Amniotic epithelial cell (primary cell): ENCODE measurements at places on chromosomes 11 and 22.

GRCh38 chr22:37157516-37158285 is 8.0 kb upstream of the IL2RB start:
- DNase-seq = peak; percentile 61

DNA sequence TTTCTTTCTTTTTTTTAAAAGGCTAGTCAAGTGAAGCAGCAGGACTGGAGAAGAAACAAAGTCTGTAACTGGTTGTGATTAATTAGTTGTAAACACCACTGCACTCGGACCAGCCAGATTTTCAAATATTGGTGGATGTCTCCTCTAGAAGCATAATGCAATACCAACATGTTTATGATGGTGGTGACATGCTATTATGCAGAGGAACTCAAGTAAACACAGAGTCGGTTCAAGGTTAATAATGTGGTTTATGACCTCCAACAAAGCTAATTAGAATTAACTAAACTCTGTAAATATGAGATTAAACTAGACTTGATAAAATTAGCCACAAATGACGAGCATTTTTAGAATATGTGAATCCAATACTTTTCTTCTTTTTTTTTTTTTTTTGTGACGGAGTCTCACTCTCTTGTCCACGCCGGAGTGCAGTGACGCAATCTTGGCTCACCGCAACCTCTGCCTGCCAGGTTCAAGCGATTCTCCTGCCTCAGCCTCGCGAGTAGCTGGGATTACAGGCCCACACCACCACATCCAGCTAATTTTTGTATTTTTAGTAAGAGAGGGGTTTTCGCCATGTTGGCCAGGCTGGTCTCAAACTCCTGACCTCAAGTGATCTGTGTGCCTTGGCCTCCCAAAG is 11.8 kb upstream of the AGBL2 start:
- DNase-seq = no peak

- DNase-seq = peak; percentile 54
Measured at GRCh38 chr11:120235024-120235628, 4.8 kb upstream of the POU2F3 start.

DNA sequence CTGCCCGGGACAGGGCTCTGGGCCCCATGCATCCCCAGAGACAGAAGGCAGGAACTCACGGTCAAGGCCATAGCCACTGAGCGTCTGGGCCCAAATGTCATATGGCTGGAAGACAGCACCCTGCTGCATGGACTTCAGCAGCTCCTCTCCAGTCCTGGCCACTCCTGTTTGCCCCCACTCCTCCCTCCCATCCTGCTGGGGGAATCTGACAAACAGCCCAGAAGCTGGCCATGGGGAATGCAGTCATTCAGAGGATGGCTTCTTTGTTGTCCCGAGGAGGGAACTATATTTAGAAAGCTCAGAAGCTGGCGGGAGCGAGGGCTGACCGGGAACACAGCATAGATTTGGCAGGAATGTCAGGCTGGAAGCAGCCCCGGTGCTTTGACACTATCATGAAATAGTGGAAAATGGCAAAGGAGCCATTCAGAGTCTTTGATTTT is 35.0 kb downstream of the DKK3 start:
- DNase-seq = no peak

DNA sequence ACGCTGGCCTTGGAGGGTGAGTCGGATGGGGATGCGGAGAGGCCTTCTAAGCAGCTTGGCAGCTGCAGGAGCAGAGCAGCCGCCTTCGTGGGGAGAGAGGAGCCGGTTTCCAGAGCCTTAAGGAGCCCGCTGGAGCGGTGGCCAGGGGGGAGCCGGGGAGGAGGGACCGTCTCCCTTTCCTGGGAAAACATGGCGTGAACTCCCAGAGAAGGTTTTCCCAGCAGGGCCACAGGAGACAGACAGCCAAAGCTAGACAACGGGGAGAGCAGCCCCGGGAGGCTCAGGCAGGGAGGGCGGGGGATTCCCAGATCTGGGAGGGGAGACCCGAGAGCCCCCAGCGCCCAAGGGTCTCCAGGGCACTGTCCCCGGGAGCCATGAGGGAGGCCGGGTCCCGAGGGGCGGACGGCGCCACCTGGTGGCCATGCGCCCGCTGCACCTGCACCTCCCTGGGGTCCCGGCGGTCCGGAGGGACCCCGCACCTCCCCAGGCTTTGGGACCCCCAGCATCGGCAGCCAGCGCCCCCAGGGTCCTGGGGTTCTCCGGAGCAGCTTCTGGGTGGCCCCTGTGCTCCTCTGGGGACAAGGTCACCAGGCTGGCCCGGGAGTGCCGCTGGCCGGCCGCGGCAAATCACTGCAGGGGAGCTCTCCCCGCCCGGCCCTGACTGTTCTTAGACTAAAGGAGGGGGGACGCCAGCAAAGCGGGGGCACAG is 2.4 kb upstream of the SYT8 start:
- no peak for DNase-seq

DNA sequence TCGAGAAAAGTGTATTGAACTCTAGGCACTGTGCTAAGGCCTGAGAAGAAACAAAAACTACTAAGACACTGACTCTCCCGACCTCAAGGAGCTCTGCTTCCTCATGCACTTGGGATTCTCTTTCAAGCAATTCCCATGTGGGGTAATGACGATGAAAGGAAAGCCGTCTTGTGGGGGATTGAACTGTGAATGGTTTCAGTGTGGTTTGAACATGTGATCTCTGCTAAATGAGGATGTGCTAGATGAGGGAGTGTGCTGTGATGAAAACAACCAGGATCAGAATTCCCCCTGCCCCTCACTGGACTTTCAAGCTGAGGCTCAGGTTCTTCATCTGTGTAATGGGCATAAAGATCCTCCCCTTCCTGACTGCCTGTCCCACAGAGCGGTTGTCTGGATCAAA is 74.9 kb downstream of the DEPDC5 start:
- DNase-seq = no peak

GRCh38 chr22:26656891-26657851 is at the start of gene MIAT:
Gene MIAT (plus strand): TSS chr22:26657588.
- DNase-seq = no peak

DNA sequence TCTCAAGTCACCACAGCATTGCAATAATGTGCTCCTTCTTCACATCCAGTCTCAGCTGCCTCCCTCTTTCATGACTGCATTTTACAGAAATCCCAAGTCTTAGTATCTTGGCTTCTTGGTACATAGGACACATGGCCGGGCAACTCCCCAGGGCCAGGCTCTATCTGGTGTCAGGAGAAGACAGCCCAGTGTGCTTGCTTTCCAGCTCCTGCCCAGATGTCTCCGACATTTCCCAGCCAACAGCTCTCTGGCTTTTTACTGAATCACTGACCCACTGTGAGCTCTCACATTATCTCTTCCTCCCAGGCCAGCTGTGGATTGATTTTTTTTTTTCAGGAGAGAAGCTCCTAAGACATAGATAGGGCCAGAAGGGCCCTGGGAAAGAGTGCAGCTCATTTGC is 346.0 kb upstream of the C11orf87 start:
- peak; percentile 56 for DNase-seq

DNA sequence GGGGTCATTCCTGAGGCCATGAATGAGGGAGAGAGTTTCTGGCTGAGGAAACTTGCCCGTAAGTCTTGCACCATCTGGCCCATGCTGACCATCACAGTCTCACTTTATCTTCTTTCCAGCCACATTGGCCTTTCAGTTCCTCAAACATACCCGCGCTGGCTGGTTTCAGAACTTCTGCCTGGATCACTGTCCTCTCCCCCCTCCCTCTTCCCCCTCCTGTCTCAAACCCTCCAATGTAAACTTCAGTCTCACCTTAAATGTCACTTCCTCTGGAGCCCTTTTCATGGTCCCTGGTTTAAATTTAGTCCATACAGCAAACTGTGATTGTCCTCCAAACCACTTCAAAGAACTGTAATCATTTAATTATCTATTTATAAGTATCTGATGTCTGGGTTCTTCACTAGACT is 3.7 kb upstream of the TMEM109 start:
- DNase-seq = no peak

GRCh38 chr11:85391141-85391540 is 236.0 kb downstream of the DLG2 start:
- no peak for DNase-seq

GRCh38 chr11:255816-256215 is 19.0 kb downstream of the PSMD13 start:
- no peak for DNase-seq

- no peak for DNase-seq
Measured at GRCh38 chr11:47366020-47366490, 12.3 kb downstream of the SPI1 start.

- no peak for DNase-seq
Measured at GRCh38 chr22:49626361-49627216, 201.1 kb downstream of the BRD1 start.

- DNase-seq = no peak
Measured at GRCh38 chr11:73028611-73029010, 113.5 kb downstream of the FCHSD2 start.

GRCh38 chr22:49725516-49725915 is 102.2 kb downstream of the BRD1 start:
- no peak for DNase-seq

DNA sequence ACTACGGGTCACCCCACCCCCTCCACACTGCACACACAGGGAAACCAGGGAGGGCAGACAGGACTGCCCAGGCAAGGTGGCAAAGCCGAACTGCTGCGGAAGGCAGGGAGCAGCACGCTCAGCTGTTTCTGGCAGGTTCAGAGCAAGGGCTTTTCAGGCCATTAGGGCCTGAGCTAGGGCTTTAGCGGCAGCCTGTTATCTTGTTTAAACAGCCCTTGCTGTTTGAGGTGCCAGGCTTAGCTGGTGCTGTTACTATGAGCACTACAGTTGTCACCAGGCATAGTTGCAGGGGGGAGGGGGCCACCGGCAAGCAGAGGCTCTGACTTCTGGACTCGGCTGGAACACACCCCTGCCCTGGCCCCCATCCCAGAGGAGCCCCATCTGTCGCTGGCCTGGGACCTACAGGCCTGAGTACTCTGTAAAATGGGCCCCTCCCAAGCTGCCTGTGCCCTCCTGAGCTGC is 34.9 kb downstream of the RSPH14 start:
- no peak for DNase-seq

DNA sequence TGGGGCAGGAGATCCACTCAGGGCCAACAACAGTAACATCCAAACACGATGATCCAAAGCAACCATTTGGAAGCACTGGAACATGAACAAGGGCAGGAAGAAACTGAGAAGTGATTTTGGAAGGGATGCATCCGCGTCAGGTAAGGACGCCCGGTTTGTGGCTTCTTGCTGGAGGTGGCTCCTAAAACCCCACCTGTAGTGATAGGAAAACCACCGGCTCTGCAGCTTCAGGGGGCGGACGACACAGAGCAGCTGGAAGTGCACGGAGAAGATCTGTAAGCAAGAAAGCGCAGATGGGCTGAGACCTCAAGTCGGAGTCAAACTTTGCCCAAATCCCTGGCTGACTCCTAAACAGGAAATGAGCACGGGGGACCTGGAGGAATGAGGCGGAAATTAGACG is 1066.1 kb downstream of the BRD1 start:
- no peak for DNase-seq

DNA sequence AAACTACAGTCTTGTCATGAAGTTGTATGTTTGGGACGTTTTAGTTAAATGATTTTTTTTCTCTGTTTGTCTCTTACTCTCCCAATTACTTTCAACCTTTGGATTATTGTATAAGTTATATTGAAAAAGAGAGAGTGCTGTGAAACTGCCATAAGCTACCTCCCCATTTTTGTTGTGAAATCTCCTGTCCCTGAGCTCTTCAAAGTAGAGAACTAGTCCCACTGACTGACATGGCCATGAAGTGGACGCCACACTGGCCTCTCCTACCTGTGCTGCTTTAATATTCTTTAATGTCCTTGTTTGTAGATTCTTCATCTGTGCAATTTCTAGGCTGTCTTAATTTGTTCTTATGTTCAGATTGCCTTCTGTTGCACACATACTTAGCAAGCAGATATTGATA is 56.3 kb downstream of the PPFIA1 start:
- DNase-seq = no peak

GRCh38 chr11:84211896-84212295 is 925.7 kb upstream of the CCDC90B start:
- no peak for DNase-seq

DNA sequence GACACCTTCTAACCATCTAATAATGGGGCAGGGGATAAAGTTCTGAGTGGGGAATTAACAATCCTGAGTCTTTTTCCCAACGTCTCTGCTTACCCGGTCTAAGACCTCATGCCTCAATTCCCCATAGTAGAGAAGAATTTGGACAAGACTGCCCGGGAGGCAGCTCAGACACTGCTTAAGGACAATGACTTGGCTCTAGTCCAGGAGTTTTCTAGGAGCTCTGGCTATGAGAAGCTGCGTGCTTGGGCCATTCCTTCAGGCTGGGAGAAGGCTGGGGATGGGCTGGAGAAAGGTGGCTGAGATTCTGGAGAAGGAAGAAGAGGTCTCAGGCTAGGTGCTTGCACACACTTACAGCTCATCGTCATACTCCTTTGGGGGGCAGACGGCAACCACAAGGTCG is 19.8 kb upstream of the ABCC8 start:
- no peak for DNase-seq

- DNase-seq = no peak
Measured at GRCh38 chr11:20090654-20091374, 69.5 kb downstream of the DBX1 start.

DNA sequence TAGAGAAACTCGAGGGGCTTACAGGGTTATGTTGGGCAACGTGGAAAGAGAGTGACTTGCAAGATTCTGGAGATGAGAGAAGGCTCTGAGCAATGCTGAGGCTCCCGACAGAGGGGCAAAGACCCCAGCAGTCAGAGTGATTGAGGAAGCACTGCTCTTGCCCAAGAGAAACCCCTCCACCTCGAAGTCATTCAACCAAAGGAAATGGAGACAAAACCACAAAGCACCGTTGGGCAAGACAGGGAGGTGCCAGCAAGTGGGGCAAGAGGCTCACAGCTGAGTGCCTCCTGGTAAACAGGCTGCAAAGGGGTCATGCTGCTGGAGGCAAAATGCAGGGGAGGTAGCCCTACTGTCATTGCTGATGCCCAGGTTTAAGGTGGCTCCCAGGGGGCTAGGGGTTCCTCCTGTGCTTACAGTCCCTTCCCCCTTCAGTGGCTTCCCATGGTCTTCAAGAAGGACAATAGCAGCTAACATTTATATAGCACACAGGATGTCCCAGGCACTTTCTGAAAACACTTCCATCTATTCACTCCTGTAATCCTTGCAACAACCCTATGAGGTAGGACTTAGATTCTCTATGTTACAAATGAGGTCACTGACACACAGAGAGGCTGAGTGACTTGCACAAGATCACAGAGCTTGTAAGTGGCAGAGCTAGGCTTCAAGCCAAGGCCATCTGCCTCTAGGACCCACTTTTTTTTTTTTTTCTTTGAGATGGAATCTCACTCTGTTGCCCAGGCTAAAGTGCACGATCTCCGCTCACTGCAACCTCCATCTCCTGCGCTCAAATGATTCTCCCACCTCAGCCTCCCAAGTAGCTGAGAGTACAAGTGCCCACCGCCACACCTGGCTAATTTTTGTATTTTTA is 18.1 kb upstream of the MYH9 start:
- peak; percentile 87 for DNase-seq

DNA sequence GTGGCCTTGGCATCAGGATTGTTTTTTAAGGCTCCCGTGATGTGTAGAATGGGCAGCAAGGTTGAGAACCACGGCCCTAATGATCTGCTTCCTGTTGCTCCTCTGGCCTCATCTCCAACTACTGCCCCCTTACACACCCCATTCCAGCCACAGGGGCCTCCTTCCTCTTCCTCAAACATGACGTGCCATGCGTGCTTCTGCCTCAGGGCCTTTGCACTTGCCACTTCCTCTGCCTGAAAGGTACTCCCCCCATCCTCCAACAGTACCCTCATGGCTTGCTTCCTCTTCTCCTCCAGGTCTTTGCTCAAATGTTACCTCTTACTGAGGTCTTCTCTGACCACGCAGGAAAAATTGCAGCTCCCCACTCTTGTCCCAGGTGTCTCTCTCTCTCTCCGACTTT is 93.9 kb upstream of the CSNK2A3 start:
- no peak for DNase-seq

GRCh38 chr22:42834177-42834949 is 22.7 kb downstream of the ARFGAP3 start:
- no peak for DNase-seq

- DNase-seq = no peak
Measured at GRCh38 chr11:9732453-9732852, 68.6 kb downstream of the SWAP70 start.
